ENCODE measurements at places on chromosomes 2 and 18. TPM values are rescaled to one million over a fixed set of nuclear protein-coding genes. Genes with fewer than 3 reads are reported as not detected.

Gene PELI1
- 39.4 TPM for polyA plus RNA-seq

Gene IL18RAP
- polyA plus RNA-seq, result 0.68 TPM

Gene RAB27B
- 4.9 TPM for polyA plus RNA-seq

Gene RESP18
- not detected for polyA plus RNA-seq

Gene CRIM1
- polyA plus RNA-seq, result 29.9 TPM

Gene GPR75
- 3.3 TPM for polyA plus RNA-seq

Gene MAL
- polyA plus RNA-seq, result 0.60 TPM

All from right lung (tissue), 10 donors.